Activated CD4-positive, alpha-beta T cell treated with anti-CD3 and anti-CD28 coated beads, Interleukin-2, amount 50 U/mL, for 48 hours (primary cell): ENCODE measurements at places on chromosomes 1 and 21.

- no peak for DNase-seq
Observed at GRCh38 chr1:179923029-179923428, 31.6 kb upstream of the CEP350 start.

DNA sequence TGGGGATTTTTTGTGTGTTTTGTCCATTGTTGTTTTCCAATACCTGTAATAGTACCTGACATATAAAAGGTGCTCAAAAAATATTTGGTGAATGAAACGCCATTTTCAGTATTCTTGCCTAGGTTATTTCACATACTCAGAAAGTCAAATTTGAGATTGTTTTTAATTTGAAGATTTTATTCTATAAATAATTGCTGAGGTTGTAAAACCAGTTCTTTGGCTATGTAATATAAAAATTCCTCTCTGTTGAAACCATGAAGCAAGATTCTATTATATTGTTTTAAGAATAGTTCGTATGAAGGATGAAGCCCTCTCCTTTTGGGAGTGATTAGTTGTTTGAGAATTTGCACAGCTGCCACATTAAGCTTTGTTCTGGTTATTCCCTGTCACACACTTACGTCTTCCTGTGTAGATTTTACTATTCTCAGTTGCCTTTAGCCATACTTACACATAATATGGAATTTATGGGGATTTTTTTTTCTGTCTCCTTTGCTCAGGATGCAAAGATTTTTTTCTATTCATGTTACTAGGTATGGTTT lies 60.2 kb upstream of the MPC2 start:
- no peak for DNase-seq

DNA sequence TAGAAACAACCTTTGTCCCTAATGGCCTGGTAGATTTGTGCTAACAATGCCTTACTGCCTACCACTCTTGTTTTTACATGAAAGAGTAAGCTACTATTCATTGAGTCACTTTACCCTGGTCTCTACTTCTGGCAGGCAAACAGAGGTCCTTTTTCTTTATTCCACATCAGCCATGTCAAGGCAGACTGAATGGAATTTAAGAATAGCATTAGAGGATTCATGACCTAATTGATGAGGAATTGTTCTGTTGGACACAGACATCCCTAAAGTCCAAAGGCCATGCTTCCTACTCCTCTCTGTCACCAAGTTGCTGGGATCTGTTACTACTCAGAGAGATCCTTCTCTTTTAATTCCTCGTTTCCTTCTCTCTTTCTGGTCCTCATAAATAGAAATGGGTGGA lies 229.1 kb upstream of the ZP4 start:
- no peak for DNase-seq

- no peak for DNase-seq
Observed at GRCh38 chr1:103496014-103496635, 29.4 kb upstream of the RNPC3 start.

DNA sequence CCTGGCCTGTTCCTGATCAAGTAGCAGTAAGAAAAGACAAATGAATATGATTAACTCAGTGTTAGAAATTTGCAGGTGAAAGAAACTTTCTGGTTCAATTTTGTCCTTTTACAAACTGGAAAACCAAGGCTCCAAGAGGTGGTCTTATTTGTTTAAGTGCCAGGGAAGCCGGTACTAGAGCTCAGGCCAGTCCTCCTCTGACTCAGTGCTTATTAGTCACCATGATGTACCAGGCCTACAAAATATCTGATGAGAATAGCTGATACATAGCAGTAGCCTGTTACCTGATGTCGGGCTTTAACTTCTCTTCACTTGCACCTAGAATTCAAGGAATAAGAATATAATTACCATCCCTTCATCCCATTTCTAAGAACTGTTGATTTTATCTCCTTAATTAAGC lies 394.8 kb downstream of the LMX1A start:
- DNase-seq = no peak
